ENCODE measurements at places on chromosomes 5 and 9.
A peak's percentile ranks its signal among the peaks of the same experiment; 100 is the strongest.

GRCh38 chr9:120734607-120735410 is 20.5 kb upstream of the MEGF9 start:
- DNase-seq: no peak

DNA sequence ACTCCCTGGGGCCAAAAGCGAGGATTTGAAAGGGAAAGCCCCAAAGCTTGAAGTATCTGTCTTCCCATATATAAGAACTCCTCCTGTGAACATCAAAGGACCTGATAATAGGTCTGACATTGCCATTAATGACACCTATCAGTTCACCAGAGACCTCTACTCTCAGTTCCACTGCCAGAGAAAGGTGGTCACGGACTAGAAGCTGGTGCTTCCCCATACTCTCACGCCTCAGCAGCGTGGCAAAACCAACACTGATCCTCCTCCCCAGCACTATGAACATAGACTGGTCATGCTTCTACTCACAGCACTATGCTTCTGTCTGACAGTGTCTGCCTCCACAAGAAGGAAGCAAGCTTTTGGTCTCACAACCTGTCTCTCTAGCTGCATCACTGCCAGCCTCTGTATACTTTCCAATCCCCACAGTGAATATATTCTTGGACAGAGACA is 37.9 kb downstream of the NRG2 start:
- DNase-seq: no peak

GRCh38 chr9:20207176-20207575 is 415.1 kb downstream of the MLLT3 start:
- no peak for DNase-seq

DNA sequence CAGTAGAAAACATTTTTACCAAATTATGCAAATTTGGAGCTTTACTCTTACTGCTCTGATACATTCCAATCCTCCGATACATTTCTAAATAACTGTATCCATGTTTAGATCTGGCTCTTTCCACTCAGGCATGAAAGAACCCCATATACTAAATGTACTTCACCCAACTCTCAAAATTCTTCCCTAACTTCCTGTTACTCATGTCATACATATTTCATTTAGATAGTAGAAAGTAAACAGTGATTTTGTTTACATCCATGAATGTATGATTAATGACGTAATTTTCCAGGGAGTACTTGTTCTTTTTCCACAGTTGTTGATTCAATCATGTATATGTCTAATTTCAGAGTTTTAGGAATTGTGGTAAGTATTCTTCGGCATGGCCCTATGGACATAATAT is 1426.5 kb upstream of the C9orf72 start:
- no peak for DNase-seq

- no peak for DNase-seq
Measured at GRCh38 chr5:52674815-52675545, 112.7 kb upstream of the ITGA1 start.

DNA sequence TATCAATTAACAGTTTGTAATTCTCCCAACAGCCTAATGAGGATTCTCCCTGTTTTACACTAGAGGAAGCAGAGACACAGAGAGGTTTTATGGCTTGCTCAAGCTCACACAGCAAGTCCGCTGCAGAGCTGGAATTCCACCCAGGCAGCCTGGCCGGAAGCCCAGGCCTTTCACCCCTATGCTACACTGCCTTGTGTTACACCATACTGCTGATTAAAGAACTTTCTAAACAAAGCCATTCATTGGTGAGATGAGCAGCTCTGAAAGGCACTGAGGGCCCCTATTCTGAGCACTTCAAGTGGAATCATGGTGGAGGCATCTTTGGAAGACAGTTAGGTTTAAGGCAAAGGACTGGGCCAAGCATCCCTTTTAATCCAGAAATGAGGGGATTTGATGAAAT is 14.7 kb upstream of the LARP1 start:
- DNase-seq: no peak

DNA sequence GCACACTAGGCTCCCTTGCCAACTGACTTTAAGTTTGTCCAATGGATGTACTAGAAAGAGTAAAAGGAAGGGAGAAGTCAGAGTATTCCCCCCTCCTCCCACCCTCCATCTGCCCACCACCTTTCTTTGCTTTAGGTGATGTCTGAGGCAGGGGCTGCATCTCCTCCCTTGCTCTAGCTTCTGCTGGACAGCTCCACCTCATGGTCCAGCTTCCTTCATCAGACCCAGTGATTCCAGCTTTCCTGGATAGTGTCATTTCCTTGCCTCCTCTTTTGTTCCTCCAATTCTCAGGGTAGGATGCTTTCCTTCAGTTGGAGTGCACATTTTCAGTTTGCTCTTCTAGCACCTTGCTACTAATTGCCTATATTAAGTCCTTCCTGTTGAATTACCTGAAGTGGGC is 67.4 kb downstream of the RAD23B start:
- DNase-seq: no peak

- DNase-seq: no peak
Measured at GRCh38 chr5:135244620-135245021, 154.4 kb downstream of the MACROH2A1 start.

DNA sequence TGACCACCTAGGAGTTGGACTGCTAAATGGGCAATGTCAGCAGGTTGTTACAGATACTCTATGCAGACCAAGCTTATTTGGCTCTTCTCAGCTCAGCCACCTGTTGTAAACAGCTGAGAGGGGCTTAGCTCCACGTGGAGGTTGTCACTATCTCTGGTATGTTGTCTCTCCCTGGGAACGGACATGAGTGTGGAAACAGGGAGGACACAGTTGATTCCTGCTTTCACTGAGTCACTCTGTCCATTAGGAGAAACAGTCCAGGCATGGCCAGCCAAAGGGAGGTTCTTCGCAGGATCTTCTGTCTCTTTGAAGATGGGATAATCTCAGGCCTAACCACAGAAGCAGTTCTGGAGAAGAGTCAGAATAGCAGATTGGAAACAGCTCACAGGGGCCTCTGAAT is 121.2 kb downstream of the PALM2AKAP2 start:
- DNase-seq: no peak

DNA sequence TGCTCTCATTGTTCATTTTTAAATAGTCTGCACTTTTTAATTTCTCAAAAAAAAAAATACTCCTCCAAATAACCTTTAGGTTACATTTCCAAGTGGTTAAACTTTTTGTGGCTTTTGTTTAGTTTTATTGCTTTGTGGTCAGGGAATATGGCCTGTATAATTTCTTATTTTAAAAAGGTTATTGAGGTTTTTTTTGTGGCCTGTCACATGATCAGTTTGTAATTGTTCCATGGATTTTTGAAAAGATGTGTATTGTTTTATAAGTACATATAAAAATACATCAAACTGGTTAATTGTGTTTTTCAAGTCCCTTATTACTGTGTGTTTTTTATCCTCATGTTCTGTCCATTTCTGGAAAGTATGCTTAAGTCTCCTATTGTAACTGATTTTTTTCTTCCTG is 64.0 kb downstream of the ZNF618 start:
- DNase-seq: no peak

DNA sequence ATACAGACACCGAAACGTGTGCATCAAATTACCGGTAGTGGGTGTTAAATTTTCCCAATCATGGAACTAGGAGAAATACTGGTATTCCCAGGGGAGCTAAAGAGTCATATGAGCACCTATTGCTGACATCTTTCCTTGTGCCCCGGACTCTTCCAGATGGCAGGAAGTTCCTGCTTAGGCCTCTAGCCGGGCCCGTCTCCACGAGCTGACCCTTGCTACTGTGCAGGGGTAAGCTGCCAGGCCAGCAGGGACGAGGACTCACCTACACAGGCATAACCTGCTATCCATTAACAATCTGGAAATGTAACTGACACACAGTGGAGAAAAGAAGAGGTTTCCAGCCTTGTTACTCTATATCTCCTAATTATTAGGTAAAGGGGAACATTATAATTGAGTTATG is 16.2 kb upstream of the SSBP2 start:
- DNase-seq: no peak

- DNase-seq: no peak
Measured at GRCh38 chr5:135075621-135076020, 41.6 kb upstream of the PITX1 start.

DNA sequence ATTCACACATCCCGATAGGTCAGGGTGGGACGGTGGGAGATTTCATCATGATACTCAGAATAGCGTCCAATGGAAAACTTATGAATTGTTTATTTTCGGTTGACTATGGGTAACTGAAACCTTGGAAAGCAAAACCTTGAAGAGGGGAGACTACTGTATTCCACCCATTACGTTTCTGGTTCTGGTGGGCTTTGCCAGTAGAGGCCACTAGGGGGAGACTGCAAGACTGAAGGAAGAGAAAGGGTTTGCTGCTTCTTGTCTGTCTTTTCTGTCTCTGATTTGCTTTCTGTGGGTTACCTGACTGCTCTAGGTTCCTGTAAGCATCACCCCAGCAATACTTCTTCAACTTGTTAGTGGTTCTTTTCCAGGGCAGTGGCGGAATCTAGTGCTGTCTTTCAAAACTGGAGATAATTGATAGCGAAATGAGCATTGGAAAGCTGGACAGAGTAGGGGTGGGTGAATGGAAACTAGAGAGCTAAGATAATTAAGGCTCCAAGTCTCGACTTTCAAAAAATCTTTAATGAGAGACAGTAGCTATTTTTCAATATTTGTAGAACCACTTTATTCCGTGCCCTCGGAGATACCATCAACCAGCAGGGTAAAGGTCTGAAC is 27.0 kb downstream of the GRIN3A start:
- DNase-seq: no peak

DNA sequence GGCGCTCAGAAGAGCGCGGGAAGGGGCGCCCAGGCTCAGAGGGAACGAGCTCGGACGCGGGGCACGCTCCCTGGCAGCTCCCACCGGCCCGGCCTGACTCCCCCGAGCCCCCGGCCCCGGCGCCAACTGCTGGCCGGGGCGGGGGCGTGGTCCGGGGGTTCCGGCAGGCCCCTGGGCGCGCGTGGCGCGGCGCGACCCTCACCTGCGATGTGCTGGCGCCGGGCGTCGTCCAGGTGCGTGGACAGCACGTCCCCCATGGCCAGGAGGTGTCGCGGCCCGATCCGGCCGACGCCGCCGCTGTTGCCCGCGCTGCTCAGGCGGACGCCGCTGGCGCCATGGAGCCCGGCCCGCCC is 43.5 kb upstream of the STXBP1 start:
- no peak for DNase-seq

- DNase-seq: no peak
Measured at GRCh38 chr5:164097749-164098148, 592.3 kb downstream of the MAT2B start.

GRCh38 chr5:143570989-143571388 is 167.5 kb upstream of the NR3C1 start:
- DNase-seq: no peak

- DNase-seq: no peak
Measured at GRCh38 chr5:148827723-148828122, 1.3 kb downstream of the ADRB2 start.

- DNase-seq: no peak
Measured at GRCh38 chr9:95486318-95486717, 30.5 kb downstream of the PTCH1 start.

- no peak for DNase-seq
Measured at GRCh38 chr9:125600194-125600593, 106.8 kb downstream of the MAPKAP1 start.

DNA sequence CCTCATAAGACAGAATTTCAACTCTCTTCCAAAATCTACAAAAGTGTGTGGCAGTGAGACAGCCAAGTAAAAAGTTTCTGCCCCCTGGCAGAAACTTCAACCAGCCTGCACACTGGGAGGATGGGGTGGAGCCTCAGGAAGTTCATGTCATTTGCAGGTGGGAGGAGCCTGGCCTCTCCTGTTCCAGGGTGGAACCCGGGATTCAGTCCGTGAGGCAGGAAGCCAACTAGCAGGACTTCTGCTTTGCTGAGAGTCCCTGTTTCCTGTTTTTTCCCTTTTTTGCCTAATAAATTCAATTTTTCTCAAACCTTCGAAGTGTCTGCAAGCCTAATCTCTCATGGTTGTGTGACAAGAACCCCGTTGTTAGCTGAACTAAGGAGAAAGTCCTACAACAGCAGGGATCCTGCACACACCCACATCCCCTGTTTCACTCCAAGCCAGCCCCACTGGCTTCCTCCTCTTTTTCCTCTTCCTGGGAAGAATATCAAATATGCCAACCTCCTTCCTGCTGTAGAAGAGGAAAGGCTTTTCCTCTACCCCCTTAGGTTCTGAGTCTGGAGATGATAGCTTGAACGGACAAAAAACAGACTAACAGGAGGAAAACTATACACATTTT is 69.3 kb downstream of the ALDH7A1 start:
- DNase-seq: no peak

GRCh38 chr9:115691693-115692092 is 461.9 kb upstream of the PAPPA start:
- no peak for DNase-seq

DNA sequence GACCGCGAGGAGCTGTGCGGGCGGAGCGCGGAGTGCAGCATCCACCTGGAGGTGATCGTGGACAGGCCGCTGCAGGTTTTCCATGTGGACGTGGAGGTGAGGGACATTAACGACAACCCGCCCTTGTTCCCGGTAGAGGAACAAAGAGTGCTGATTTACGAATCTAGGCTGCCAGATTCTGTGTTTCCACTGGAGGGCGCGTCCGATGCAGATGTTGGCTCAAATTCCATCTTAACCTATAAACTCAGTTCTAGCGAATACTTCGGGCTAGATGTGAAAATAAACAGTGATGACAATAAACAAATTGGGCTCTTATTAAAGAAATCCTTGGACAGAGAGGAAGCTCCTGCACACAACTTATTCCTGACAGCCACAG is 590 bp downstream of the PCDHA6 start:
- DNase-seq: no peak

DNA sequence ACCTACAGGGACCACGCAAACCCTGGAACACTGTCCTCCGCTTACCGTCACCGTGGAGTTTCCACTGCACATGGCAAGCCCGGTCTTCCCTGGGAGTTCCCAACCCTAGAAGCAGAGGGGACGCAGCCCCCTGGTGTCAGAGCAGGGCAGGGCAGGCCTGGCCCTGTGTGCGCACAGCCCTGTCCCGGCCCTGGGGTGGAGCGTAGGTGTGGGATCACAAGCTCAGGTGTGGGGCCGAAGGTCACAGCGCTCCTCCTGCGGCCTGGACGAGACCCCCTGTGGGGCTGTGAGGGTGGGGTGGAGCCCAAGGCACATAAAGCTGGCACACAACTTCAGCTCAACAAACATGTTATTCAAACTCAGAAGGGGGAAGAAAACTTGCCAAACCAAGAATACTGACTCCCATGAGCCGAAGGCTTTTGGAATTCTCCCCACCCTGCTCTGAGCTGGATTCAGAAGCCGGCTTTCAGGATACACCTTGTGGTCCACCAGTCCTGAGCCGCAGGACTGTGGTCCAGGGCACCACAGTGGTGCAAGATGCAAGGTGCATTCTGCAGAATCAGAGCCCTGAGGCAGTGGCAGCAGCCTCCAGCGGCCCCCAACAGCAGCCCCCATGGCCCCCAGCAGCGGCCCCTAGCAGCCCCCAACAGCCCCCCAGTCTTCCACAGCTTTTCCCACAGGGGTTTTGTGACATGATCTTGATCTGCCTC is 11.8 kb upstream of the EXOC3 start:
- peak; percentile 14 for DNase-seq
